ENCODE measurements at places on chromosomes 6 and 20. TPM values are rescaled to one million over a fixed set of nuclear protein-coding genes. Genes with fewer than 3 reads are reported as not detected.

The TBC1D32 gene
- total RNA-seq, result 73.9 TPM

The NKX2-2 gene
- total RNA-seq, result 0.31 TPM

The ZC2HC1B gene
- not detected for total RNA-seq

The LMBRD1 gene
- total RNA-seq, result 74.5 TPM

The EDN3 gene
- total RNA-seq, result 0.63 TPM

The VGLL2 gene
- not detected for total RNA-seq

The SMOC2 gene
- 1.3 TPM for total RNA-seq

The PSORS1C2 gene
- not detected for total RNA-seq

All from parietal lobe (tissue), 2 donors.